ENCODE measurements at places on chromosomes 3 and 15. TPM values are rescaled to one million over a fixed set of nuclear protein-coding genes. Genes with fewer than 3 reads are reported as not detected.
A peak's percentile ranks its signal among the peaks of the same experiment; 100 is the strongest.

The CHRNA5 gene
- polyA plus RNA-seq = 0.68 TPM

The SH2D7 gene
- polyA plus RNA-seq = 0.02 TPM

The CAMK2N2 gene
- 0.07 TPM for polyA plus RNA-seq

The LSG1 gene
- polyA plus RNA-seq = 12.1 TPM

The ABI3BP gene
- 14.5 TPM for polyA plus RNA-seq

DNA sequence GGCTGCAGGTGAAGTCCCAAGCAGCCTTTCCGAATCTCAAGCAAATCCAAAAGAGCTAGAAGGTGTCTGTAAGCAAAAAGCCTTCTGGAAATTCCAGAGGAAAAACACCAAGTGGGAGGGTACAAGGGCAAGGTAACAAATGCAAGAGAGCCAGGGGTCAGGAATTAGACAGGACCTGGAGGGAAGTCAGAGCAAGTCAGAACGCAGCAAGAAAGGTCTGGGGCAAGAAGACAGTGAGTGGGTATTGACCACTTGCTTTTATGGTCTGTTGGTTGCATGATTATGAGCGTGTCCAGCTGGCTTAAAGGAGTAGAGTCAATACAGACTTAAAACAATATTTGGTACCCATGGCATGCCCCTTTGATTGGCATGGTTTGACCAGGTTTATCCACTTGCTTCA, 66.7 kb upstream of the OXTR start:
- DNase-seq = no peak

- DNase-seq = peak; percentile 94
Measured at GRCh38 chr3:10189557-10190354, 25.0 kb downstream of the IRAK2 start.

DNA sequence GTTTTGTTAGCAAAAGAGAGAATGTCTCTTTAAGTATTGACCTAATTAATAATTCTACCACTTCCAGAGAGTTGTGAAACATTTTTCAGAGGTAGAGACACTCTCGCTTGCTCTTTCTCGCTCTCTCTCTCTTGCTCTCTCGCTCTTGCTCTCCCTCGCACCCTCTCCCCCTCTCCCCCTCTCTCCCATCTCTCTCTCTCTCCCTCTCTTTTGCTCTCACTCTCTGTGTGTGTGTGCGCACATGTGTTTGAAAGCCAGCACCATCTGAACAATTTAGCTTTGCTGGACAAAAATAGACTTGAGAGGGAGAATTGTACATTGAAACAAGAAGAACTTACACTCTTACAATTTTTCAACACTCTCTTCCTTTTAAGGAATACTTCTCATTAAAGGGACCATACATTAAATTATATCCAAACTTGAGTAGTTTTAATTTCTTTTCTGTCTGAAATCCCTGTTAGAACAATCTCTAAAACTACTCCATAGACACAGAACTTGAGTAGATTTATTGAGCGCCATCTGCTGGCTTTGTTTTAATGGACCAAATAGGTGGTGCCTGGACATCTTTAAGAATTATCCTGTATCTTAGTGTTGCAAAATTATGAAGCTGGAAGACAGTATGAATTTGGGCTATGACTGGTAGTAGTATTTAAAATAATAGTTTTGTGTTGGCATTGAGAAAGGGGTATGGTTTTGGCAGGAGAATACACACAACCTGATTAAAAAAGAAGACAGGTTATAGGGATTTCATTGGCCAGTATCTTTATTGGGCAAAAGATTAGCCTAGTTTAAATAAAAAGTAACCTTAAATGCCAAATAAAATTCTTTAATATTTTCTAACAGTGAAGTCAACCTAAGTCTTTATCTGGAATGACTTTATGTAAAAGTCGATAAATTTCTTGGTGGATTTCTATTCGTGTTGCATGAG, 124.6 kb downstream of the AKAP13 start:
- no peak for DNase-seq

GRCh38 chr15:95021816-95022215, 790.5 kb downstream of the MCTP2 start:
- DNase-seq = no peak

DNA sequence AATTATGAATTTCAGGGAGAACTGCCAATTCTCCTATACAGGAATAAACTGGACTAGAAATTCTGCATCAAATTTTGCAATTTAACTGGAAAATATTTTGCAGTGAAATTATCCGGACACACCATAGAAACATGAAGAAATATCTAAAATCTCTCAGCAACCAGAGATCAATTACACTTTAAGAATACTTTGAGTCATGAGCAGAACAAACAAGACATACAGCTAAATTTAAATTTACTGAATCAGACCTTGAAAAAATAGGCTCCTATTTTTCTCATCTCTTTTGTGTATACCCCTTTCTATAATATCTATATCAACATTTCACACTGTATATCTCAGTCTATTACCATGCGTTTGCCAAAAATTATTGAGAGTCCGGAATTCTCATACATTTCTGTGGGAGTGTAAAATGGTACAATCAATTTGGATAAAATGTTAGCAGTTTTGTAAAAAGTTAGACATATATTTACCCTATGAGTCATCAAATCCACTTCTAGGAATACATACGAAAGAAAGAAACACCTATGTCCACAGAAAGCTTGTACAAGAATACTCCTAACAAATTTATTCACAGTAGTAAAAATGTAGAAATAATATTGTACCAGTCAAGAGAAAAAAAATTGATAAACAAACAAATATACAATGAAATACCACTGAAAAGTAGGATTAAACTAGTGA, 593.1 kb upstream of the NECTIN3 start:
- DNase-seq = no peak

GRCh38 chr3:65888196-65888595, 150.5 kb downstream of the MAGI1 start:
- no peak for DNase-seq

- no peak for DNase-seq
Measured at GRCh38 chr15:45486317-45486716, 36.2 kb downstream of the SLC30A4 start.

DNA sequence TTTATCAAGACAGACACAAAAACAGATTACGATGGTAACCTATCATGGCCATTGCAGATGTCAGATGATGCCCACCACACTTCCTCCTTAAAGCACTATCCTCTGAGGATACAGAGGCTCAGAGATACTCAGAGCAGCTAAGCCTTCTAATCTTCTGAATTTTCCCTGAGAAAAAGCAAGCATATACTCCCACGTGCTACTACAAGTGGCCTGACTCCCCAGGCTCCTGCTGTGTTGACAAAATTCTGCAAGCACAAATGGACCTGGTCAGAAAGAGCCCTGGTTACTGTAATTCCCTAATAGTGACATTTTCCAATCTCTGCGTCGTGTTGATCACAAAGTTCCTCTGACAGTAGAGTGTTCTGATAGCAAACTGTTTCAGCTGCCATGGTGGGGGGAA, 207.1 kb downstream of the KCNMB2 start:
- no peak for DNase-seq

DNA sequence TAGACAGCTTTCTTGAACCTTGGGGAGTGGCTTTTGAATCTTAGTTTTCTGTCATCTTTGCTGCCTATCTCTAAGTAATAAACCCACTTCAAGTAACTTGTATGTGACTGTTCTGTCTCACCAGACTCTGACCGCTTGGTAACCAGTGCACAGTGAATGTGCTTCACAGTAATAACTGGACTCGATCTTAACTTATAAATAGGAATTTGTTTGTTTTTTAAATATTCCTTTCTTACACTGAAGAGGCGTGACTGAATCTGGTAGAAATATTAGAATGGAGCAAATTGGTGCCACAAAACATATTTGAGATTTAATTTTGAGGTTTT, 318.0 kb downstream of the GBE1 start:
- no peak for DNase-seq

GRCh38 chr3:81580355-81580754, 181.1 kb downstream of the GBE1 start:
- DNase-seq = no peak

DNA sequence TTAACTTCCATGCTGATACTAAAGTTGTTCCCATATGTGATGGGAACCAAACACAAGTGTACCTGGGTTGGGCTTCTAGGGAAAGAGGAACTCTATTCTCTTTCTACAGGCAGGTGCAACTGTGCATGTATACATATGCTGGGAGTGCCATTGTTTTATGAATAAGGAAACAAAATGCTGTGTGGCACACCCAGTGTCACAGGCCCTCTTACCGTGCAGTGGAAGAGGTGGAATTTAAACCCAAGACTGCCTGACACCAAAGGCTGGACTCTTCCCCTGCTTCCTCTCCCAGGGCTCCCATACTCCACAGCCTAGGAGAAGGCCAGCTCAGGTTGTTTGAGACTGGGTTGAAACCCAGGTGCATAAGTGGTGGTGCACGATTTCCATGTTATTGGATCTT, 1.9 kb upstream of the FETUB start:
- no peak for DNase-seq

DNA sequence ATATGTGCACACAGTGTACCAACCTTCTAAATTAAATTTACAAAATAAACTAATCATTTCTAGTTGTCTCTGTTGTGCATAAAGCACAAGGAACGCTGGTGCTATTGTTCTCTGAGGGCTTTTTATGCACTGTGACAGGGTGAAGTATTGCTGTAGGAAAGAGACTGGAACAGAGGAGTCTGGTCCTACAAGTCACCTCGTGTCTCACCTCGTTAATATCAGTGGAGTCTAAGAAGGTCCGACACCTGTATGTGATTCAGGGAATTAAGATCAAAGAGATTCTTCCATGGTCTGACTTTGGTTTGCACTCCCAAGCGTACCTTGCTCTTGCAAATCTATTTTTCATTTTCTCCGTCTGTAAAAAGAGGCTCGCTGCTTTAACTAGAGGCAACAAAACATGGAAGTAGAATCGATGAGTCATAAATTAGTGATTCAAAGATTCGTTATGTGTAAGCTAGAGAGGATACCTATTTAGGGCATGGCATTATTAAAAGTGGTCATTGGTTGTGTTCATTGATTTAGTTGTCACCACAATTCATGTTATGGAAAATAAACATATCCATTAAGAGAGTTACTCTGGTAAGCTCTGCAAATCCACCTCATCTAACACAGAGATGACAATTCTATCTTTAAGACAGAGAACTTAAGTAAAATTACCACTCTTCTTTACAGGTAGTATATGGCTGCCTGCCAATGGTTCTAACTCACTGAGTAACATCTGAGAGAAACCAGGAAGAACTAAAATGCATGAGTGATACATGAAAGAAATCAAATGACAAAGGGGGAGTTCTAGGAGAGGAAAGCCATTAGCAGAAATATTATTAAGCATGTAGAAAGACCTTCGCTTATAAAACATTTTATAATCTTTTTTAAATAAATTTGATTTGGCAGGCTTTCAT, 219.4 kb upstream of the GBE1 start:
- no peak for DNase-seq

- DNase-seq = peak; percentile 75
Measured at GRCh38 chr3:53045518-53046170, at the start of gene SFMBT1. Gene SFMBT1 (minus strand): TSS chr3:53046073. CDS start chr3:52969128, 76,945 bp downstream.

GRCh38 chr3:169146179-169146665, 517.3 kb downstream of the MECOM start:
- DNase-seq = peak; percentile 84

Data from right cardiac atrium (tissue), 5 donors.